ENCODE measurements at places on chromosomes 7 and 10.

DNA sequence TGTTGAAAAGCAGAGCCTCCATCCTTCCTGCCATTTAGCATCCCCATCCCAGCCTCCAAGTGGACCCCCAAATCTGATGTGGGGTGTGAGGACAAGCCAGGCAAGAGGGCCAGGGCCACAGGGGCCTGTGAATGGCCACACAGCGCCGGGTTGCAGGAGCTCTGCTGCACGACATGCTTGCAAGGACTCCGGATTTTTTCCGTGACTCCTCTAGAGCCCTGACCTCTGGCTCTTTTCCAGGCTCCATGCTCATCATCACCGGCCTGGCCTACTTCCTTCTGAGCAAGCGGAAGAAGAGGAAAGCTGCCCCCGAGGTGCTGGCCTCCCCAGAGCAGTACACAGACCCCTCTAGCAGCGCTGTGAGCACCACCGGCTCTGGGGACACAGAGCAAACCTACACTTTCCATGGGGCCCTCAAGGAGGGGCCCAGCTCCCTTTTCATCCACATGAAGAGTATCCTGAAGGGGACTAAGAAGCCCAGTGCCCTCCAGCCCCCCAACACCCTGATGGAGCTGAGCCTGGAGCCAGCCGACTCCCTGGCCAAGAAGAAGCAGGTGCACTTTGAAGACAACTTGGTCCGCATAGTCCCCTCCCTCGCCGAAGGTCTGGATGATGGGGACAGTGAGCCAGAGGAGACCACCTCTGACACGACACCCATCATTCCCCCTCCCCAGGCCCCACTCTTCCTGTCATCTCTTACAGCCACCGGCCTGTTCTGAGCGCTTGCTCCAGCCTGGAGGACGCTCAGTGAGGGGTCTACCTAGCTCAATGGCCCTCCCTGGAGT lies 23.5 kb downstream of the TMEM72 start:
- DNase-seq, result no peak

- peak; percentile 89 for DNase-seq
Observed at GRCh38 chr7:131105799-131106680, 221.6 kb upstream of the MKLN1 start.

DNA sequence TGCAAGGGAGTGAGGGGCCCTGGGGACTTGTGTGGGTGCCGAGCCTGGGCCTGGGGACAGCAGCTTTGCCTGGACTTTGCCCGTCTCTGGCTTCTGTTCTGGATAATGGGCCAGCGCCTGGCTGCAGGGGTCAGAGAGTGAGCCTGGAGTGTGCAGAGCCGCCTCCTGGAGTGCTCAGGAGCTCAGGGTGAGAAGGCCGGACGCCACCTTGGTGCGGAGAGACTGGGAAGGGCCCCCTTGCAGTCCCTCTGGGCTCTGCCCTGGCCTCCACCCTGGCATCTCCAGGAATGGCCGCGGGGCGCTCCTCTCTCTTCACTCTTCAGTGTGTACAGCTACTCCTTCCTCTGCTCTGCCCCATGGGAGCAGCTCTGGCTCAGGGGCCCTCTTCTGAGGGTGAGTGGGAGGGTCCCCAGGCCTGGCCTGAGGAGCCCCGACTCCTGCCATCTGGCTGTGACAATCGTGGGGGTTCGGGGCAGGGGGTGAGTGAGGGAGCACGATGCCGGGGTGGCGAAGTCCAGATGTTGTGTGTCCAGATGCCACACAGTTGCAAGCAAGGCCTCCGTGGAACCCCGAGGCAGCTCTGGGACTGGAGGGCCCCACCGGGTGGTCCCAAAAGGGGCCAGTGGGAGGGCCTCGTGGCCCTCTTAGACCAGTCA lies 187.1 kb downstream of the DNAJB6 start:
- DNase-seq, result no peak

DNA sequence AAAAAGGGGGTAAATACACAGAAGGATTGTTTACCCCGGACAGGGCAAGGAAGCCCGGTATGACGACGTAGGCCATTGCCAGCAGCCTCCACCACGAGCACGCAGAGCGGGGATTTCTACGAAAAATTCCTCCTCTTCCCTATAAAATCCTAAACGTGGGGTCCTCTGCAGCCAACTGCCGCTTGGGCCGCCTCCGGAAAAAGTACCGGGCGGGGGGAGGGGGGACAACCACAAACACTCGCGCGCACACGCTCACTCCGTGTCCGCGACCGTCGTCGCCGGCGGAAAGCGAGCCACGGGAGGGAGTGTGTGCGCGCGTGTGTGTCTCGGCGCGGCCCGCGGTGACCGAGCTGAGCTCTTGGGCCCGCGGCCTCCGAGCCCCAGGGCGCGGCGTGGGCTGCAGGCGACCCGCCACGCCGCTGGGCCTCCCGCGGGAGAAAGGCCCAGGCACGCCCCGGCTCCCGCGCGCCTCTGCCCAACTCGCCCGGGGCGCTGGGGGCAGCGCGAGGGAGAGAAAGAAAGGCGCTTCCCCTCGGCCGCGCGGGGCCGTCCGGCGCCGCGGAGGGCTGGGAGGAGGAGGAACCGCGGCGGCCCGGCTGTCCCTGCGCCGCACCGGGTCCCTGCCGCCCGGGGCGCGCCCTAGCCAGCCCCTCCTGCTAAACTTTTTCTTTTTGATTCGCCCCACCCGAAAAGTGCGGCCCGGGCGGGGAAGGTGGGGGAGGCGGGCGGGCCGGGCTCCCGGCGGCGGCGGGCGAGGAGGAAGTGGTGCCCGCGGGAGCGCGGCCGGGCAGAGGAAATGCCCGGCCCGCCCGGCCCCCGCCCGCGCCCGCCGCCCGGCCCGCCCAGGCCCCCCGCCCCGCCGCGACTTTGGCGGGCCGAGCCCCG lies 1.5 kb downstream of the CTBP2 start:
- DNase-seq, result no peak

GRCh38 chr10:132136097-132136521 lies 50.6 kb upstream of the DPYSL4 start:
- no peak for DNase-seq

DNA sequence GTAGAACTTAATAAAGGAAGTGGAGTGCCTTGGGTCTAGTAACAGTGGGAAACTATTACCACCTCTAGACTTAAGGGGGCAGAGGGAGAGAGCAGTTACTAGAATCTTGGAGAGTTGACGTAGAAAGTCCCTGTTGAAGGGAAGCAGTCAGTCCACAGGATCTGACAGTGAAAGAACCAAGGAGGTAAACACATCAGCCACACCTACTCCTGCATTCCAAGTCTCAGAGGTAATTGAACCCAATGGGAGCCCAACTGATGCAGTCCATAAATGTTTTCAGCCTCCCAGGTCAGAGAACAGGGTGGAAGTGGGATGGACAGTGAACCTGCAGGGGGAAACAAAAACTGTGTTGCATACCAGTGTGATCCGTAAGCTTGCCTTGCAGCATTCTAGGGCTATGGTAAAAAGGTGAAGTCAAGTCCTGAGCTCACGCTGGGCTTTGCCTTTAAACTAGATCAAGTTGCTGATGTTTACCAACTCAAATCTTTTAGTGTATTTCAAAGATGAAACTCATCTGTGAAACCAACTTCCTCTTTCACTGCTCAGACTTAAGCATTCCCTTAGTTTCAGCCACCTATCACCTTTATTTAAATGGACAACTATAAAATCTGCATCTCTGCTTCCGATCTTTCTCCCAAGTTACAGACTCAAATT lies 57.2 kb downstream of the SLC16A12 start:
- DNase-seq, result no peak

- no peak for DNase-seq
Observed at GRCh38 chr7:38413784-38414183, 140.3 kb upstream of the TARP start.

DNA sequence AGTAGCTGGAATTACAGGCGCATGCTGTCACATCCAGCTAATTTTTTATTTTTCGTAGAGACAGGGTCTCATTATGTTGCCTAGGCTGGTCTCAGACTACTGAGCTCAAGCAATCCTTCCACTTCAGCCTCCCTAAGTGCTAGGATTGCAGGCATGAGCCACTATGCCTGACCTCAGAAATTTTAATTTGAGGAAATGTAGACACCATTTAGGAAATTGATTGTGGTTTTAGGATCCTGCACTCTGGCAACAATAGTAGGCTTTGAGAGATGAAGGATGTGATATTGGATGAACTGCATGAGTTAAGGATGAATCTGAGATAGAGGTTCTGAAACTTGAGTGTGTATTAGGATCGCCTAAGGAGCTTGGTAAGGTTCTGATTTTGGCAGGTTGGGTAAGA lies 66.5 kb downstream of the PPP1R9A start:
- no peak for DNase-seq

DNA sequence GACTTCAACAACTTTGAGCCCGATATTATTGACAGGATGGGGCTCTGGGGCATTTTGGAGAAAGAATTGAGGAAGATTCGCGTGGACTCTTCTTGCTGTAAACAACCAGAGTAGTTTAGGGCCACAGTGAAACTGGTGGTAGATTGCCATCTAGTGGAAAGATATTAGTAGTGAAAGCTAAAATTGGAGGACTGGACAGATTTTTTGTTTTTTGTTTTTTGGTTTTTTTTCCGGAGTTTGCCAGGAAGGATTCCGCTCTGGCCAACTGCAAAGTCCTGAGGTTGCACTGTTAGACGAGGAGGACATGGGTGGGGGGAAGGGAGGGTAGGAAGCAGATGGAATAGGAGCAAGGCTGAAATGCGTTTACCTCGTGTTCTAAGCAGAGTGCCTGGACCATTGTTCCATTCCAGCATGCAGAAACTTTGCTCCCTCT lies 11.7 kb downstream of the NOBOX start:
- no peak for DNase-seq

GRCh38 chr7:114158275-114158674 lies 239.5 kb upstream of the PPP1R3A start:
- DNase-seq, result no peak

- DNase-seq, result no peak
Observed at GRCh38 chr10:22334414-22335172, 10.7 kb upstream of the SPAG6 start.

DNA sequence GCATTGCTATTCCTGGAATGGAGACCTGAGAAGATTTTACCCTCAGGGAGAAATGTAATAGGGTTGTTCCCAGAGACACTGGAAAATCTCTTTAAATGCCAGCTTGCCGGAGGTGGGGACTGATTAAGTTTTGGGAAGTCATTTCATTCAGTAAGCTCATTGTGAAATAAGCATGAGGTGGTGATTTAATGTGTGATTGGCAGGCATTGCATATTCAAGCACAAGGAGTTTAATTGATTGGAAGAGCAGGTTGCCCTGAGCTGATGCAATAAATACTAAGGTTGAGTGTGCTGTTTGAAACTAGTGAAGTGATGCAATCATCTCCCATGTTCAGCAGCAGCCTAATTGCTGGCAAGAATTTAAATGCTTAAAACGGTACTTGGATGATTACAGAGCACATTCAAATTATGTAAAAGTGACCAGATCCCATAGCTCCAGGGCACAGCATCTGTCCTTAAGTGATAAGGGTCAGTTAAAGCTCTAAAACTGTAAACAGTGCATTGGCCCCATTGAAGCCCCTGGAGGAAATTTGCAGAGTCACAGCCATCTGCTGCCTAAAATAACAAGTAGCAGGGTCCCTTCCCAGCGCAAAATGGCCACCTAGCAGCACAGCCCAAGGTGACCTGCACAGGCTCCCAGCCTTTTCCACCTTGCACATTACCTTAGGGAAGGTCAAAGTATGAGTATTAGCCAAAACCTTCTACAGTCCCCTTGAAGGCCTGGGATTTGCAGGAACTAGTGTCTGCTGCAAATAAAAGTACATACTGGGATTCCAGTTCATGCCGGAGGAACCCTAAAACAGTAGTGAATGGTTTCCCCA lies 92.1 kb downstream of the CCDC71L start:
- DNase-seq, result no peak

GRCh38 chr10:94878649-94879048 lies 59.8 kb upstream of the CYP2C9 start:
- no peak for DNase-seq

GRCh38 chr7:73880755-73881328 lies 19.9 kb downstream of the TMEM270 start:
- DNase-seq, result no peak

GRCh38 chr10:4429571-4429970 lies 396.4 kb upstream of the AKR1E2 start:
- no peak for DNase-seq

DNA sequence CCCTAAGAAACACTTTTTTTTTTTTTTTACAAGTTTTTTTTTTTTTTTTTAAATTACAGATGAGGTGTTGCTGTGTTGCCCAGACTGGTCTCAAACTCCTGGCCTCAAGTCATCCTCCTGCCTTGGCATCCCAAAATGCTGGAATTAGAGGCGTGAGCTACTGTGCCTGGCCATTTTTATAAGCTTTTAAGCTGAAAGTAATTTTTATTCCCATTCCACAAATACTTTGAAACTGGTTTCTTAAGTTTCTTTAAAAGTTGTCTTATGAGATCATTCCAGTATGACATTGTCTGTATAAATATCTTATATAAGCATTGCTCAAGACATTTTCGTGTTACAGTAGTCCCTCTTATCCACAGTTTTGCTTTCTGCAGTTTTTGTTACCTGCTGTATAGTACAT lies 61.4 kb upstream of the CYP26C1 start:
- no peak for DNase-seq

DNA sequence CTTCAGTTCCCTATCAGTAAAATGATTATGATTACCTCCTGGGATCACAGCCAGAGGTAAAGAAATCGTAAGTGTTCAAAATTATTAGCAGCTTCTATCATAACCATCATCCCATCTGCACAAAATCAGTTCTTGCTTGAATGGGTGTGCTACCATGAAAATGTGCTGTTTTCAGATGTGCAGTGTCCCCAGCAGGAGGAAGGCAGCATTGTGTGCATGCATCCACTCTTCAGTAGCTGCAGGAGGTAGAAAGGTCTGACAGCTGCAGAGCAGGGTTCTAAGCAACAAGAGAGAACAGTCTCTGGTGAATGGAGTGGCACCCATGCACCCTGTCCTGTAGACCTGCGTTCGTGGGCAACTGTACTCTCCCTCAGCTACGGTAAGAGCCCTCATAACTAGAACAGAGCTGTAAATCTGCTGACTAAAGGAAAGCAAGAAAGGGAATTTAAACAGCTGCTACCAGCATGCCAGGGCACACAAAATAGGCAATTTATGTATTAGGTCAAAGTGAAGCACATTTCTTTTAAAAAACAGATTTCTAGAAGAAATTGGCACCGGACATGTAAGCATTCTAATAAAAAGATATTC lies 21.2 kb downstream of the VSTM2A start:
- no peak for DNase-seq

- DNase-seq, result no peak
Observed at GRCh38 chr7:111190804-111191203, 99.9 kb downstream of the LRRN3 start.

All from NK-92 treated with Interleukin-12 subunit alpha and Interleukin-12 subunit beta, amount 100 ng/mL, for 24 hours (cell line).